ENCODE measurements at places on chromosomes 11 and 22.

DNA sequence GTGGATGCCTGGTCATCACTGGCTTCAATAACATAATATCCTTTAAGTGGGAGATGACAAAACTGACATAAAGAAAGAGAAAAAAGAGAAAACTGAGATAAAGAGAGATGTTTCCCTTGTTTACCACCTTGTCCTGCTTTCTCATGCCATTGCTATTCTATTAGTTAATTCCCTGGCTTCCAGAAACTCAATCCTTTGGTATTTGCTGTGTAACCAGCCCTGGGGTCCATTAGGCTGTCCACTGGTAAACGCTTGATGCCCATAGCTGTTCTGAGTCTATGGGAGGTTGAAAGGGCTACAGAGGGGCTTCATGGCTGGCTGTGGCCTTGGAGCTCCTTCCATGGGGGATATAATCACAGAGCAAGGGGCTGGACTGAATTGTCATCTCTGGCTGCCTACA lies 243.4 kb upstream of the PLET1 start:
- DNase-seq, result no peak

DNA sequence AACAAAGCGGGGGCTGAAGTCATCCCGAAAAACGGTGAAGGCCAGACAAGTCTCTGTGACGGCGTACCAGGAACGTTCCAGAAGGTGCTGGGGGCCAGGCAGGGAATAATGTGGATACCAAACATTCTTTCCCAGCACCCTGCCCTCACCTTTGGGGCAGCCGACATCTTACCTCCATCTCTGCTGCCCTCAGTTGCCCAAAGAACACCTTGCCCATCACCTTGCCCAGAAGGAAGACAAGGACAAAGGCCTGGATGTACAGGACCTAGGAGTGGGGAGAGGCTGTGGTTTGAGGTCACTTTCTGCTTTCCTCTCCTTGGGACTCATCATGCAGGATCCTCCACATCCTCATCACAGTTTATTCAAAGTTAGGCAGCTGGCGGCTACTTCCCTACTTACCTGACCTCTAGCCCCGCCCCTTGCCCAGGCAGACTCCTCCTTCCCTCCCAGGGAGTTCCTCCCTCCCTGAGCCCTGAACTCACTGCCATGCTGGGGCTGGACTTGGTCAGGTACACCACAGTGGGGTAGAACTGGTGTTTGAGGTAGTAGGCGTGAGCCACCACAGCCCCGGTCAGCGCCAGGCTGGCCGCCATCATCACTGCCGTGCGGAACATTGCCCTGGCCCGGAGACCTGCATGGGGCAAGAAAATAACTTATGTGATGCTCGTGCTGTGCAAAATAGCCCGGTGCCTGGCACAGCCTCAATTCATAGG lies 1.2 kb downstream of the SYVN1 start:
- DNase-seq, result no peak

- DNase-seq, result no peak
Measured at GRCh38 chr22:17726928-17727897, 47.1 kb downstream of the BID start.

DNA sequence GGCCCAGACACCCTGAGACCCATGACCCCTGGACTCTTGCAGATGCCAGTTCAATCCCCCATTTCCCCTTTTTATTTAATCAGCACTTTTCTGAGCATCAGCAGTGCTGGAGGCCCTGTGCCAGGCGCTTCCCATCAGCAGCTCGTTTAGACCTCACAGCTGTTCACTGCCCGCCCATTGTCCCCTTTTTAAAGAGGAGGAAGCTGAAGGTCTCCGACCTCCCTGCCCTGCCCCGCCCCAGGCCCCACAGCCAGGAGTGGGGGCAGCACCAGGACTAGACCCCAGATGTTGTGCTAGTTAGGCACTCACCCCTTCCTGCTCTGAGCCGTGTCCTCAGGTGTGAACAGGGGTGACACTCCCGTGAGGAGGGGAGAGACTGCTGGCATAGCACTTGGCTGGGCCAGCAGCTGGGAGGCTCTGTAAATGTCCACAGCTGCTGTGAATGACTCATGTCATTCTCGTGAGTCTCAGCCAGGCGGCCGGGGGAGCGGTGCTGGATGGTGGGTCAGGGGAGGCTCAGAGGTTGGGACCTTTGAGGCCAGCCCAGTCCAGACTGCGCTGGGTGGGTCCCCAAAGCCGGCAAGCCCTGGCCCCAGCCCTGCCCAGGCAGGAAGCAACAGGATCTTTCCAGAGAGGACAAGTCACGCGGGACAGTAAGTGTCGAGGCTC lies 19.9 kb downstream of the EMID1 start:
- no peak for DNase-seq

DNA sequence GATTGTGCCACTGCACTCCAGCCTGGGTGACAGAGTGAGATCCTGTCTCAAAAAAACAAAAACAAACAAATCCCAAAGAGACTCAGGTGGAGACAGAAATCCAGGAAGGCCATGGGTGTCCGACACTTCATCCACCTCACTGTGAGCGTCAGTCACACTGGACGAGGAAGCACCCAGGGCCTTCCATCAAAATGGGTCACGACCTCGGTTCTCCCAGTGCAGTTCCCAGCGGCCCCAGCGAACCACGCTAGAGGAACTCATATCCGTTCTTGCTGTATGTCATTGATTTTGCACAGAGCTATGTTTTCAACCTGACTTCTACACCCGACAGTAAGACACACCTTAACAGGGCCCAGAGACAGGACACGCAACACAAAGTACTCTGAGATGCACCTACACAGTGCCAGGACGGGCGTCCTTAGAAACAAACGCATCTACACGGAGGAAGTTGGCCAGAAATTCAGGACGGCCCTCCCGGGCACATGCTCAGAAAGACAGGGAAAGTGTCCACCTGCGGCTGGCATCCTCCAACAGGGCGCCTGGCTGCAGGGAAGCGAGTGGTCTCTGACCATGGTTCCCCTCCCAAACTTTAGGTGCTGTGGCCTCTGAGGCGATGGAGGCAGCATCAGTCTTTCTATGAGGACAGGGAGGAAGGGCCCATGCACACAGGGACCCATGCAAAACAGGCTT lies 410.5 kb downstream of the CTTN start:
- DNase-seq, result no peak

DNA sequence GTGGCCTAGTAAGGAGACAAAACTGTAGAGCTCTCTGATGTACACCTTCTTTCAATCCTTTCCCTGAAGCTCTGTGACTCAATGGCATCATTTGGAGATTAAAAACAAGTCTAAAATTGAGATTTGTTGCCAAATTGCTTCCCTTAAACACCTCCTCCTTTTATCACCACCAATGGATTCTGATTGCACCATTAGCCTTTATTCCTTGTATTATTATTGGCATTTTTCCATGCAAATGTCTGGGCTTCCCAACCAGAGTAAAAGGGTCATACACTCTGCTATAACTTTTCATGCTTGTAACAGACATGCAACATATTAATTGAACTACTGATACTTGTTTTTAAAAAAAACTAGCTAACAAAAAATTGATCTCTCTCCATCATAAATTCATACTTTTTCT lies 124.2 kb downstream of the CCDC34 start:
- no peak for DNase-seq
